ENCODE measurements at places on chromosomes 11 and 22.

GRCh38 chr11:68532727-68533369 lies 72.3 kb downstream of the PPP6R3 start:
- no peak for DNase-seq

DNA sequence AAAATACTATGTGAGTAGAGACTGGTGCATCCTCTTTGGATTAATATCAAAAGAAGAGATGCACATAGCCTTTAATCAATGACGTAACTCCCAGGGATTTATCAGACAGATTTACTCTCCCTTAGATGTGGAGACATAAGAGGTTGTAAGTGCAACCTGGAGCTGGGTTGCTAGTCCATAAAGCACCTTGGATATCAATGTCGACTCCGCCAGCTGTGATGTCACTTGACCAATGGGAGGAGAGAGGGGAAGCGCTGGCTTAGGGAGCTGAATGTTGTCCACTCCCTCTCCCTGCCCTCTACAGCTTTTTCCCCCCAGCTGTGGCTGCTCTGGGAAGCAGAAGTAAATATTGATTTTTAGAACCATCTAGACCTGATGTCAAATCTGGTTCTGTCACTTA lies 28.9 kb upstream of the TMEM86A start:
- no peak for DNase-seq

- DNase-seq = no peak
Observed at GRCh38 chr22:47389201-47389600, 626.8 kb downstream of the TBC1D22A start.

- no peak for DNase-seq
Observed at GRCh38 chr11:1694846-1695547, 2.0 kb upstream of the KRTAP5-6 start.

DNA sequence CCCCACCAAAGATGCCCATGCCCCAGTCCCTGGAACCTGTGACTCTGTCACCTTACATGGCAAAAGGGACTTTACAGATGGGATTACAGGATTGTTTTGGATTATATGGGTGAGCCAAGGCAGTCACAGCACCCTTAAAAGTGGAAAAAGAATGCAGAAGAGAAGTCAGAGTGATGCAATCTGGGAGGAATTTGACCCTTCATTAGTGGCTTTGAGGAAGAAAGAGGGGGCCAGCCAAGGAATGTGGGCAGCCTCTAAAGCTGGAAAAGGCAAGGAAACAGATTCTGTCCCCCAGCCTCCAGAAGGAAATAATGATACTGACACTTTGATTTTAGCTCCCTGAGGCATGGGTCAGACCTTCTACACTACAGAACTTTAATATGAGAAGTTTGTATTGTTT lies 257.3 kb upstream of the ISX start:
- peak; percentile 40 for DNase-seq

DNA sequence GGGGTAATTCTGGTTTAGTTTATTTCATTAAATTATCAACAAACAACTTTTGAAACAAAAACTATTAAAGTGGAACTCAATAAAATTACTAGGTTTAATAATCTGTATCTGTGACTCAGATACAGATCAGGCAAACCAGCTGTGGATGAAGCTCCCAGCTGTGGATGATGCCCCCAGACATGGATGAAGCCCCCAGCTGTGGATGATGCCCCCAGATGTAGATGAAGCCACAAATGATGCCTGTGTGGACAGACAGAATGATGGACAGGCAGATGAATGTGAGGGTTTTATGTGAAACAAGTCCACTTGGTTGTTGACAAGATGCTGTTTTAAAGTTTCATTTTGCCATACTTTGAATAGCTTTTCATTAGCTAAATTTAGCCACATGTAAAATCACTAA lies 5.8 kb upstream of the ZNF74 start:
- DNase-seq = no peak

DNA sequence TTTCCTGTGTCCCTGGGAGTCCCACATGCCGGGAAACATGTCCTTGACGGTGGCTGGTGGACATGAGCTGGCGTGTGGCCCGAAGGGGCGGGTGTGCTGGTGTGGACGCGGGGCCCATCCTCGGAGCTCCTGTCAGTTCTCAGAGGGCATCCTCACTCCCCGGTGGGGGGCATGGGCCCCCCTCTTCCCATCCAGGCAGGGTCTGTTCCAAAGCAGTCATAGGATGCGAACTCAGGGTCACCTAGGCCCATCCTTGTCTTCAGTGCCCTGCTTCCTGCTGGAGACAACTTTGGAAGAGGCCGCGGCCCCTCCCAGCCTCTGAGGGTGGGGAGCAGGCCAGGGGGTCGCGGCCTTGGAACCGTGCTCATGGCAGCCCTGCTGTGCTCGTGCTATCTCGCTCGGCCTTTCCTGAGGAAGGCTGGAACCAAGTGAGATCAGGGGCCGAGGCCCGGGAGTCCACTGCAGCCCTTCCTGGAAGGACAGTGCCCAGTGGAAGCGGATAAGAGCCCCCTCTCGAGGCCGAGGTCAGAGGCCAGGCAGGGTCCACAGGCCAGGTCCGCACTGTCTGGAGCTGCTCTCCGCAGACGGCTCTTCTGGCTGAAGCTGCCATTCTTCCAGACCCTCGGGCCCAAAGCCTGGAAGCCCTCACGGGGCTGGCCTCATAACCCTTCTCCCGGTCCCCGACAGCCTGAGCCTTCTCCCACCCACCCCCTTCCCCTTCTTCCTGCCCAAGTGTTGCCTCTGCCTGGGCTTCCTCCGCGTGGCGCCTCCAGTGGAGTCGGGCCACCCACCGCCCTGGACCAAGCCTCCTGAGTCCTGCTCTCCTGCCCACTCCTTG lies 8.7 kb downstream of the GRK2 start:
- DNase-seq = no peak

- DNase-seq = no peak
Observed at GRCh38 chr11:78261367-78261766, 72.6 kb downstream of the USP35 start.

DNA sequence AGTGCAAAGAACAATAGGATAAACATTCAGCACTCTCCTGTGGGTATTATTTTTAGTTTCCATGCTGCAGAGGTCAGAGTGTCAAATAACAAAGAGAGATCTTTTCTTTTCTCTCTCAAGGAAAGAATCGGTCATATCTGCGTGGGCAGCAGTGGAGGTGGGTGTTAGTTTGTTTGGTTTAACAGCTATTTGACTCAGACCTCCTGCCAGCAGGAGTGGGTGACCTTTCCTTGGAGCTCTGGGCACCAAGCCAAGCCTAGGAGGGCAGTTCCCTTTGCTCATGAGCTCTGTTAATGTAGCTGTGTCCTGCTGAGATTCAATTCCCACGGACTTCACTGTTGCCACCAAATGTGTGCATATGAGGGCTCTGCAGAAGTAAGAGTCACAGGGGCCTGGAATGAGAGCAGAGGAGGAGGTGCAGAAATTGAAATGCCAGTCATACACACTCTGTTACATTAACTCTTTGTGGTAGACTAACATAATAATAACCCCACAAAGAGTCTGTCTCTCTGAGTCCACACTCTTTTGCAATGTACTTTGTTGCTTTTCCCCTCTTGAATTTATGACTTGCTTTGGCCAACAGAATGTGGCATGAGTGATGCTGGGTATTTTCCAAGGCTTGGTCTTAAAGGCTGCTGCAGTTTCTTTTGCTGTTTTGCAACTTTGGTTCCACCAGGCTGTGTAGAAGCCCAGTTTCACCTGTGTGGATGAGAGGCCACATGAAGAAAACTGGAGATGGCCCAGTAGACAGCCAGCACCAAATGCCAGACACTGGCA lies 76.0 kb upstream of the GRK3 start:
- no peak for DNase-seq

- no peak for DNase-seq
Observed at GRCh38 chr22:30865656-30866055, 102.9 kb downstream of the MORC2 start.

GRCh38 chr11:134554106-134554505 lies 142.1 kb upstream of the B3GAT1 start:
- no peak for DNase-seq

DNA sequence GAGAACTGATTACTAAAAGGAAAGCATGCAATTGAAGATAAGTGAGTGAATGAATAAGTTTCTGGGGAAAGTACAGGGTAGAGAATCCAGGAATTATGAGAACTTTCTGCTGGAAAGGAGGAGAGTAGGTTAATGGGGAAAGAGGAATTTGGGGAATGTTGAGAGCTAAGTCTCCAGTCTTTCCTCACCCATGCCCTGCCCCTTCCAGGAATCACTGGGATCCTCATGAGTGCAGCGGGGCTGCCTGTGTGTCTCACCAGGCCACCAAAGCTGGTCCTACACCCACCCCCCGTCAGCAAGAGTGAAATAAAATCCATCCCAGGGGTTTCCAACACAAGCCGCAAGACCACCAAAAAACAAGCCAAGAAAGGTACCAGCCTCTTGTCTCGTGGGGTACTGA lies 17.0 kb downstream of the DTX4 start:
- no peak for DNase-seq

DNA sequence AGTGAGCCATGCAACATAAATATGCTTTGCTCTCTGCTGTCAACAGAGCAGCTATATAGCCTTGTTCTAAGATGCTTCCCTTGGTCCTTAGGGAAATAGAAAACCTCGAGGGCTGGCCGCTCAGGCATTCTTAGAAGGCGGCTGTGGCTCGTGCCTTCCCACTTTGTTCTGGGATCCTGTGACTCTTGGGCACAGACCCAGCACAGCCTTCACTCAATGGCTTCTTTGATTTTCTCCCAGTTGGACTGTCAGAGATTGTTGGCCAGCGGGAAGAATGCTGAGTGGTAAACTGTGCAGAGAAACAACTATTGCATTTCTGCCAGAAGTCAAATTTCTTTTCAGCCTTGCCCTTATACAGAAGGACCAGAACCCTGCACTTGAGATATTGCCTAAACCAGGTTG lies 9.5 kb upstream of the MICAL2 start:
- peak; percentile 96 for DNase-seq

DNA sequence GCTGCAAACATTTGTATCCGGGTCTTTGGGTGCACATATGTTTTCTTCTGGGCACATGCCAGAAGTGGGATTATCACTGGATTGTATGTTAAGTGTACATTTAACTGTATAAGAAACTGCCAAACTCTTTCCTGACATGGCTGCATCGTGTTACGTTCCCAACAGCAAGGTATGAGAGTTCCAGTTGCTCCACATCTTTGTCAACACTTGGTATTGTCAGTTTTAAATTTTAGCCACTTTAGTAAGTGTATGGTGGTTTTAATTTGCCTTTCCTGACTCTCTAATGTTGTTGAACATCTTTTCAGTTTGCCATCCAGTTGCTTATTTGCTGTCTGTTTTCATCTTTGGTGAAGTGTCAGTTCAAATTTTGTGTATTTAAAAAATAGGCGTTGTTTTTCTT lies 22.5 kb upstream of the SMIM38 start:
- DNase-seq = no peak

DNA sequence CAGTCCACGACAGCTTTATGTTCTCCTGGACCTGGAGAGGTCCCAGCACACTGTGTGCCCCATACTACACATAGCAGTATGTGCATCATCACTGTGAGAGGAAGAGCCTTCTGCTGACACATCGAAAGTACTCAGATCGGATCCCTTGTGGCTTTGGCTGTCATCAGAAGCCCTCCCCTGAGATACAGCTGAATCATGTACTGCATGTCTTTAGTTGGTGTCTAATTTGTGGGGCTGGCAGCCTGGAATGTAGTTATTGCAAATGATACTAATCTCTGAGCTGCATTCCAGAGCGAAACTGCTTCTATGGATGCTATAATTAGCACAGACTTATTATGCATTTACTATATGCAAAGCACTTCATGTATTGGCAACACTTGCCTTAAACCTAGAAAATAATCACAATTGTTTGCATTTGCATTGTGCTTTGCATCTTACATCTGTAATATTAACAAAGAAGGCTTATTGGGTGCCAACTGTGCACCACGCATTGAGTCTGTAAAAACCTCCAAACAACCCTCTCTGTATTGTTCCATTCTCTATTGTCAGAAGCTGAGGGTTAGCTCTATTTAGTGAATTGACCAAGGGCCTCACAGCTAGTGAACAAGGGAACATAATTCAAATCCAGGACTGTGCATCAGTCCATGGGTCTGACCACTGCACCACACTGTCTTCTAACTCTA lies 89.2 kb upstream of the CRTAM start:
- peak; percentile 67 for DNase-seq

DNA sequence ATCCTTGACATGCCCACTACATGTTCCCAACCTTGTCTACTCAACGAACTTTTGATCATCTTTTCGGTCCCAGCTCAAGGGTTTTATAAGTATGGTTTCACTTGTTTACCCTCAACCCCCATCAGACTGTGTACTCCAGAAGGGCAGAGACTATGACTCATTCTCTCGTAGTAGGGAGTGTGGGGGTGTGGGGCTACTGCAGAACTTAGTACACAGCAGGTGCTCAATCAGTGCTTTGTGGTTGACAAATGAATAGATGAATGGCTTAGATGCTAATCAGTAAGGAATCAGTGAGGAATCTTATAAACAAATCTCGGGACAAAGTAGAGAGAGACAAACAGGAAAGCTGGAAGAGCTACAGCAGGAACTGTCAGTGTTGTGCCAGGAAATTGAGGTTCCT lies 151.7 kb upstream of the PLET1 start:
- no peak for DNase-seq

DNA sequence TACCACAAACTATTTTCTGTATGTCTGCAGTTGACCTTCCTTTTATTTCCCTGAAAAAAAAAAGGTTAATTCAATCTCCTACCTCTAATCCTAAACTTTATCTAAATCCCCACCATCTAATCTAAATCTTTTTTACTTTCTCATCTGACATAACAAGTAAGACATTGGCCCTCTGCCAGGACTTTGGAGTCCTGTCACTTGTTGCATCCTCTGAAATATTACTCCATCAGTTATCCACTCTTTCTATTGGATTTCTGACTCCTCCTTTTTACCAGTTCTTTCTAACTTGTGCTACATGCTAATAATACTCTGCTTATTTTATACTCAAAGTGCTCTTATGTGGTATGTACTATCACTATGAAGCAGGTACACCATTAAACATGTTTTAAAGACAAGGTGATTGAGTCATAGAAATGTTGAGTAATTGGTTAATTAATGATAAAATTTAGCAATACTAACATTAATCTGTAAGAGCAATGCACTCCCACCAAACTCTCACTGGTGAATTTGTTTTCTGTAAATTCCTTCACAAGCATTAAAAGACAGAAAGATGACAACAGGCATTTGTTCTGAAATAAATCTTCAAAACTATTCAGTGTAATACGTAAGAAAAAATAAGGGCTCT lies 914.2 kb upstream of the RAG2 start:
- DNase-seq = no peak

DNA sequence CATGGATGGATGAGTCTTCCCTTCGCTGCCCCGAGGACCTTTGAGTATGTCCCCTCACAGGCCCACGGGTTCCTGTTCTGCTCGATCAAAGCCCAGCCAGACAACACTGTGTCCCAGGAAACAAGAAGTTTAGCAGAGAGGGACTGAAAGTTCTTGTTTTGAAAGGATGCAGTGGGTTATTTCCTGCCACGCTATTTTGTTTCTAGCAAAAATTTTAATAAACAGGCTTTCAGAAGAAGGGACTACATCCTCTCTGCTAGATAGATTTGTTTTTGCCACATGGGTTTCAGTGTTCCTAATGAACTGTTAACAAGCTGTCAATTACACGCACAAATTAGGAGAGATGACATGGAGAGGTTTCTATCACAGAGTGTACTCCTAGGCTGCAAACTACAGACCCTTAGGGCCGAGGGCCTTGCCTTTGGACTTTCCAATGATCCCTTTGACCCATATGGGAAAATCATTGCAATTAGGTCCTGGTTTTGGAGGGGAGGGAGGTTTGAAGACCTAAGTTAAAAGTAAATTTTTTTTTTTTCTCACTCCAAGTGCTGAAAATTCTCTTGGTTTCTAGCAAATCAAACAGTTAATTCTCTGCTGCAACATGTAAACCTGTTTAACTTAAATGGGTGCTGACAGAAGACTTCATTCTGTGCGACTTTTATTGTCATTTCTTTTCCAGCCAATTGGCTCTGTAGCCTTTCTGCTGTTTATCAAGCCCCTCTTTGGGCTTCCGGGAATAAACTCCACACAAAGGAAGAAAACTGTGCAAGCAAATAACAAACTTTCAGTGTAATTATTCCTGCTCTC lies 81.4 kb downstream of the RCN1 start:
- no peak for DNase-seq
